ENCODE measurements at places on chromosomes 7 and 10.

GRCh38 chr10:15714847-15715246 lies 4.9 kb downstream of the ITGA8 start:
- DNase-seq: no peak

- peak; percentile 30 for DNase-seq
These were observed 70.6 kb downstream of the CNNM2 start for GRCh38 chr10:102988404-102989314.

DNA sequence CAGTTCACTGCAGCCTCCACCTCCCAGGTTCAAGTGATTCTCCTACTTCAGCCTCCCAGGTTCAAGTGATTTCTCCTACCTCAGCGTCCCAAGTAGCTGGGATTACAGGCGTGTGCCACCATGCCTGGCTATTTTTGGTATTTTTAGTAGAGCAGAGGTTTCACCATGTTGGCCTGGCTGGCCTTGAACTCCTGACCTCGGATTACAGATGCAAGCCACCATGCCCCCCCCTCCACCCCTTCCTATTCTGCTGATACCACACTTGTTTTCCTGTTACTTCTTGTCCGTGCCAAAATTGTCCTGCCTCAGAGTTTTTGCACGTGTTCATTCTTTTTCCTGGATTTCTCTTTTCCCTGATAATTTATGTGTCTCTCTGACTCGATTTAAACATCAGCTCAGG lies 62.5 kb downstream of the R3HCC1L start:
- DNase-seq: no peak

DNA sequence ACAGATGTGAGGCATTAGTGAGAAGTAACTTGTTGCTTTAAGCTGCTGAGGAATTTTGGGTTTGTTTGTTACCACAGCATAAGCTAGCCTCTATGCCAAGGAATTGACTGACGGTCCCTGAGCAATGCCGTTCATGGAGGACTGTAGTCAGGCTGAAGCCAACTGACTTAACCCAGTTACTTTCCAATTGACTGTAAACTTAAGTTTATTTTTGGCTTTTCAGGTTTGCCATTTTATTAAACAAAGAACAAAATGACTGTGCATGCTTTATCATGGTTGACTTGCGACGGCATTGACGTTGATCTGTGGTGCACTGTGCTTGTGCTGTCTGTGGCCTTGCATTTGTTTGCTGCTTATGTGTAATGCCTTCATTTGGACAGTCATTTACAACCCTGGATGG lies 53.5 kb downstream of the DNAJB9 start:
- DNase-seq: no peak

GRCh38 chr10:32379950-32380551 lies 33.1 kb upstream of the EPC1 start:
- DNase-seq: no peak

DNA sequence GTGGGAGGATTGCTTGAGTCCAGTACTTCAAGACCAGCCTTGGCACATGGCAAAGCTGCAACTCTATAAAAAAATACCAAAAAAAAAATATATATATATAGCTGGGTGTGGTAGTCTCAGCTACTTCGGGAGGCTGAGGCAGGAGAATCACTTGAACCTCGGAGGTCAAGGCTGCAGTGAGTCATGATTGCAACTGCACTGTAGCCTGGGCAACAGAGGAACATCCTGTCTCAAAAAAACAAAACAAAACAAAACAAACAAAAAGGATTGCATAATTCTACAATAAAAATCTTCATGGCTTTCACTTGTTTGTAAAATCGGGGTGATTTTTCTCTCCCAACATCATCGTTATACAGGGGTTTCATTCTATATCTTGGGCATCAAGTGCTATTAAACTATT lies 35.1 kb downstream of the GUSB start:
- DNase-seq: peak; percentile 64

- peak; percentile 76 for DNase-seq
These were observed at the start of gene AKR1C3 for GRCh38 chr10:5094265-5095205. TSS of gene AKR1C3 (plus strand) at chr10:5094414. CDS start at chr10:5094445, 31 bp downstream.

DNA sequence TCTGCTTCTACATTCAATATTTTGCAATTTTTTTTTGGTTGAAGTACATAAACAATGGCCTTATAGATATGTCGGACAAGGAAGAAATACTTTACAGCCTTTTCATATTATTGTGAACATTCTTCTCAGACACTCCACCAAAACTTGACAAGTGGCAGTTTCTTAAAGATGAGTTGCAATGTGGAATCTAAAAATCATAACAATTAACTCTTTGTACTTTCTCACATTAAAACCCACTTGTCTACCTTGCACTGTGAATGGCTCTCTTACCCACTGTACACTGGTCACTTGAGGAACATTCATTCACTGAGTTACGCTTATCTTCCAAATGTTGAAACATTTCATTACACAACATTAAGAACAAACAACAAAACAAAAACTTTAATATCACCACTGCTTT lies 44.2 kb downstream of the ARHGAP12 start:
- no peak for DNase-seq
